ENCODE measurements at places on chromosomes 3 and 15.

GRCh38 chr15:99911816-99912215 is 178.6 kb upstream of the LYSMD4 start:
- DNase-seq = peak; percentile 31

DNA sequence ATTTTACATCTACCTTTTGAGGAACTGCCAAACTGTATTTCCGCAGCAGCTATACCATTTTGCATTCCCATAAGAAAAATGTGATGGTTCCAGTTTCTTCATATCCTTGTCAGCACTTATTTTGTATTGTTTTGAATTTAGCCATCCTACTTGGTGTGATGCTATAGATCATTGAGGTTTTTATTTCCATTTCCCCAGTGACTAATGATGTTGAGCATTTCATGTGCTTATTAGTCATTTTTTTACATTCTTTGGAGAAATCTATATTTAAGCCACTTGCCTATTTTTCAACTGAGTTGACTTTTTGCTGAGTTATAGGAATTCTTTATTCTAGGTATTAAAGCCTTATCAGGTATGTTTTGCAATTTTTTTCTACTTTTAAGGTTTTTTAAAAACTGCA is 347.6 kb upstream of the RARB start:
- no peak for DNase-seq

- no peak for DNase-seq
These were observed 6.4 kb upstream of the MGA start for GRCh38 chr15:41653760-41654159.

DNA sequence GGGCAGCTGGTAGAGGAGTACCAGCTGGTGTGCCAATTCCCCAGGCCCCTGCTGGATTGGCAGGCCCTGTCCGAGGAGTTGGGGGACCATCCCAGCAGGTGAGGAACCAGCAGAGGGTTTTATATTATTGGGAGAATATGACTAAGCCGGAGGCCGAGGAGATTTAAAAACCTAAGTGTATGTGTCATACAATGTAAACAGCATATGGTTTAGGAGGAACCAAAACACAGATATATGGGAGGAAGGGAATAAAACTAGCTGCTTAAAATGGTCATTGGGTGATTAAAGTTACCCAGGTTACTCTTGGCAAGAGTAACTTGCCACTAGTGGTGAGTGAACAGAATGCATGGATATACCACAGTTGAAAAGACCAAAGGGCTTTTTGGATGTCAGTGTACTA is 22.1 kb downstream of the SNRPN start:
- DNase-seq = no peak

DNA sequence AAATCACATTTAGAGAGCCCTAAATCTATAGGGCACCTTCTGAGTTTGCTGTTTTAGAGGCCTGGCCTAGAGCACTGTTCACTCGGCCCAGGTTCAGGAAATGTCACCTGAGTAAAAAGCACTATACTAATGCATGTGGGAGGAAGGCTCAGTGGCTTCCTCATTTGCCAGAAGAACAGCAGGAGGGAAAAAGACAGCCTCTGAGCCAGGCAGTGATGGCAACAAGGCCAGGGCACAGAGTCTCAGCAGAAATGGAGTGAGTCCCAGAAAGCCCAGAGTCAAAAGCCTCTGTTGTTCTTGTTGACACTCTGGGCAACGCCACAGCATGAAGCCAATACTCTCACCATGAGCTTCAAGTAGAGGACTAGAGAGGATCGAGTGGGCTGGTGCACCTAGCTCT is 25.9 kb downstream of the LTF start:
- no peak for DNase-seq

DNA sequence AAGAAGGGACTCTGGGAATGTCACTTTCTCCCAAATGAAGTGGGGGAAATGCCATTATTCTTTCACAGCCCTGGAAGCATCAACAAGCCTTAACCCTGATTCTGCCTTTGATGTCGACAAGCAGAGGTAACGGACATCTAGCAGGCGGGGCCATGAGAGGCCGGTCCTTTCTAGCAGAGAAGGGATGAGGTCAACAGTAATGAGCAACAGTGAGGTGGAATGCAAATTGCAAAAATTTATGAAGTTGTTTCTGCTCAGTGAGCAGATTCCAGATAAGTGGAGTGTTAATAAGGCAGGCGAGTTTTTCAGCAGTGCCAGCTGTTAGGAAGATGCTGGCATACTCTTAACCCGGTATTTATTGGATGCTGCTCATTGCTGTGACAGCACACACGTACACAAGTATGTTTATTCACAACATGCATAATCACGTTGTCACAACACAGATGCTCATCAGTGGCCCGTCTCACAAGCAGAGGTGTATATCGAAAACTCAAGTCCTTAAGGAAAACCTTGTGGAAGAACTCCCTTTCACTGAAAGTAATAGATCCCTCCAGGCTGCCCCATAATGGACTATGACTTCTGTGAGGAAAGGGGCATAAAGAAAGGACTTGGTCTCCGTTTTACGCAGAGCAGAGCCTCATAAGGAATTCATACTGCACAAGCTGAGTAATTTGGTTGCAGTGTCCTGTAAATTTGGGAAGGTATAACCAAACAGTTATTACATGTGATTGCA is 329.0 kb downstream of the IGSF11 start:
- DNase-seq = no peak

GRCh38 chr3:14343338-14344112 is 58.9 kb upstream of the SLC6A6 start:
- DNase-seq = peak; percentile 28

- peak; percentile 90 for DNase-seq
These were observed 87.2 kb downstream of the HMG20A start for GRCh38 chr15:77507911-77508310.

- DNase-seq = no peak
These were observed 369 bp upstream of the U2SURP start for GRCh38 chr3:143001034-143001368.

- peak; percentile 99 for DNase-seq
These were observed at the start of gene TMF1 for GRCh38 chr3:69051756-69052471. Gene TMF1 (minus strand): TSS chr3:69052333. CDS start chr3:69052086, 247 bp downstream.

DNA sequence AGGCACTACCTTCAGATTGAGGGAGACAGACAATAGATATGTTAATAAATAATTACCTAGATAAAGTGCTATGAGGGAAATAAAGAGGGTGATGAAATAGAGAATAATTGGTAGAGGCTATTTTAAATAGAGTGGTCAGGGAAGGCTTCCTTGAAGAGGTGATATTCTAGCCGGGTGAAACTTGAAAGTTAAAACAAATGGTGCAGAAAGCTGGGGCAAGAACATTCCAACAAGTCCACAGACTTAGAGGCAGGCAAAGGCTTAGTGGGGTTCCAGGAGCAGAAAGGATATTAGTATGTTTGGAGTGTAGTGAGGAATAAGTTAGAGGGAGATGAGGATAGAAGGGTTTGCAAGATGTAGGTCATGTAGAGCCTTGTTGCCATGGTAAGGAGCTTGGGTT is 10.1 kb downstream of the HACD3 start:
- no peak for DNase-seq

- no peak for DNase-seq
These were observed 344.2 kb upstream of the PPP2R3A start for GRCh38 chr3:135621184-135621920.

DNA sequence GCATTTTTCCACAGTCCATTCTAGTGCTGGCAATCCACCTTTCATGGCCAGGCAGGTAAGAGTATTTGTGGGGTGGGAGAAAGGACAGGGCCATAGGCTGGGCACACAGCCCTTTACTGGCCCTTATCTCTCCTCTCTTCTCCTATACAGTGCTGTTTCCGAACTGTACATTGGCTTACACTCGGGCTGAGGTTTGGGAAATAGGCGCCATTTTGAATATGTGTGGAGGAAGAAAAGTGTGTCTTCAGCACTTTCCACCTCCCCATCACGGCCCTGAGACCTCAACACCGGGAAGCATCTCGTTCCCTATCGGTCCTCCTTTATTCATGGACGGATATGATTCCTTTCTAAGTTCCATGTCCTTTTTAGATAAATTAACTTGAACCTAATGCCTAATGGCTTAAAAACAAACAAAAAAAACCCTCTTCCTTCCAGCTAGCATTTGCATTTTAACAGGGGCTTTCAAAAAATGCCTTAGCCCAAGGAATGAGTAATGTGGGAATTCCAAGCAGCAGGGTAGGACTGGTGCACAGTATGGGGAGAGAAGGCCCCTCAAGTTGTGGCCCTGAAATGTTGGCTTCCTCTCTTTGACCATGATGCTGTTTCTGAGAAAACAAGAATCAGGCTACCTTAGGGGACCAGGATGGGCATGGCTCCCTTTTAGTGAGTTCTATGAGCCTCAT is 24.5 kb downstream of the CD86 start:
- no peak for DNase-seq

DNA sequence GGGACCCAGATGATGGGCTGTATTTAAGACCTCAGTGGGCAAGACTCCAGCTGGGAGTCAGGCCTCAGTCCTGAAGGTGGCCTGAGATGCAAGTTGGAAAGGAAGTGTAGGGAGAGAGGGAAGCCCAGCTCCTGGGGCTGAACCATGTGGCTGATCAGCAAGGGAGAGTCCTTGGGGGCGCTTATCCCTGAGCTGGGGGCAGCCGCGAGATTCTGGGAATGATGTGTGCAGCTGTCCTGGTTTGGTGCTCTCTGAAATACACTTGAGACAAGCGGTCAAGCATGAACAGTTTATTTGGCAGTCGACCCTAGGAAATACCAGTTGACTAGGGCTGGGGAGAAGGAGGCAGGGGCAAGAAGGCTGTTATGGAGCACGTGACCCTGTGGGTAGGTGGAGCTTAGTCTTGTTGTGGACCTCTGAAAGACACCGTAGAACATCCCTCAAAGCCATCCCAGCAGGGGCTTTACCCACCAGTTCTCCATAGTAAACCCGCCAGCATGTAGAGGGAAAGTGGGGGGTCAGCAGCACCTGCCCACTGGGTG is 41.8 kb upstream of the SLC6A11 start:
- no peak for DNase-seq
